ENCODE measurements at places on chromosomes 16 and 17.

DNA sequence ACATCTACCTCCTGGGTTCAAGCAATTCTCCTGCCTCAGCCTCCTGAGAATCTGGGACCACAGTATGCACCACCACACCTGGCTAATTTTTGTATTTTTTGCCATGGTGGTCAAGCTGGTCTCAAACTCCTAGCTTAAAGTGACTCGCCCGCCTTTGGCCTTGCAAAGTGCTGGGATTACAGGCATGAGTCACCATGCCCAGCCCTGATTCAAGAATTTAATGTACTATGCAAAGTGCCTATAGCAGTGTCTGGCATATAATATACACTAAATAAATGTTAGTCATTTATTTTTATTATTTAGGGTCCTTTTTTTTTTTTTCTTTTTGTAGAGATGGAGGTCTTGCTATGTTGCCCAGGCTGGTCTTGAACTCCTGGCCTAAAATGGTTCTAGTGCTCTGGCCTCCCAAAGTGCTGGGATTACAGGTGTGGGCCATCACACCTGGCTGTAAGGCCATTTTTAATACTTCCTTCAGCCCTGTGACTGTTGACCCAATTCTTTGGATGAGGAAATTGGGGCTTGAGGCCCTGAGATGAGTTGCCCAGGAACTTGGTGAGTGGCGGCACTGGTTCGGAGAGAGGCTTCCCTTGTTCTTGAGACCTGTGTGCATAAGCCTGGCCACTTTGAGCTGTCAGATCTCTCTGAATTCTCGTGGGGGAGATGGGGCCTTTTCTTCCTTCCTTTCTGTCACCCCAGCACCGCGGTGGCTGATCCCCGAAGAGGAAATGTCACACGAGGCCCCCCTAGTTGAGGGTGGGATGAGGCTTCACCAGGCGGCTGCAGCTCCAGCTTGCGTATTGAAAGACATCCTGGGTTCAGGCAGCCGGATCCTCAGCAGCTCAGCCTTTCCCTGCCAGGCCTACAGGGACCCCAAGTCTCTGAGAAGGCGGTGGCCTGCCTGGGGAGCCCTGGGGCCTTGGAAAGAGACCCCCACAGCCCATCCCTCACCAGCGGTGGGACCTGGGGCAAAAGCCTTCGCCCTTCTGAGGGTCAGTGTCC is 38.7 kb downstream of the LAT start:
- DNase-seq: no peak

GRCh38 chr16:88767546-88768070 is 17.4 kb downstream of the PIEZO1 start:
- no peak for DNase-seq

GRCh38 chr16:3194792-3195191 is 6.8 kb downstream of the OR1F1 start:
- no peak for DNase-seq

DNA sequence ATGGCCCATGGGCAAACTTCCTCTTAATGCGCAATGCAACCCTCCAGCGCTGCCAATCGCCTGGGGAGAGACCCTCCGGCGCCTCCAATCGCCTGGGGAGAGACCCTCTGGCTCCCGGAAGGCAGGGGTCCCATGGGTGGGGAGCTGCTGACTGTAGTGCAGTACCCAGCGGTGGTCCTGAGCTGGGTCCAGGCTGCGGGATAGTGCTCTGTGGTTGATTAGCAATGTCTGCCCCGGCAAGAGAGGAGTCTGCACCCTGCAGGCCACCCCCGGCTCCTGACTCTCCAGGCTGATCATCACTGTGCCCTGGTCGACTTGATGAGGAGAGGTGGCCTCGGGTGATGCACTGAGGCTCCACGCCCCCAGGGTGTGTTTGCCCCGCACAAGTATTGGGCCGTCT is 44.6 kb upstream of the ZNF469 start:
- no peak for DNase-seq

DNA sequence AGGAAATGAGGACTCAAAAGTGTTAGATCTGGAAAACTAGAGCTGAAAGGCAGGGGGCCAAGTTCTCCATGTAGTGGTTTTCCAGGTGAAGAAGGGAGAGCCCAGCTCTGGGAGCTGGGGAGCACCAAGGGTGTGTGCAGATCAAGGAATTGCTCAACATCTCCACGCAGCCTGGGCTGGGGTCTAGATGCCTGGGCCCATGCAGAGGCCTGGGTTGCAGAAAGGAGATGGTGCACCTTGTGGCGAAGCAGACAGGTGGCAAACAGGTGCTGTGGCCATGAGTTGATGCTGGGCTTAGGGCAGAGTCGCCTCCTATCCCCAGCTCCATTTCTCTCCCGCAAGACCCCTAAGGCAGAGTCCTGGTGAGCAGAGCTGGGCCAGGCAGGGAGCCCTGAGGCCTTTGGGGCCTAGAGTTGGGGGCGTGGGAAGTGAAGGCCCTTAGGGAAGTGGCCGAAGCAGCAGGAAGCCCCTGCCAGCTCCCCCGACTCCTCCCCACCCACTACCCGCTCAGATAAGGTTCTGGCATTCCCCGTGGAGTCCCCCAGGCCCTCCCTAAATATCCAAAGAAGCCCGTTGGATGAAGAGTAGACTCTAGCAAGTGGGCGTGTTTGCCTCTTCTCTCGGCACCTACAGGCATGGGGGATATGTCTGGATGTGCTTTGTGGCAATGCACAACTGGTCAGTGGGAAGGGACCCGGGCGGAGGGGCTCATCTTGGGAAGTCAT is 777 bp downstream of the FOXN1 start:
- DNase-seq: no peak

GRCh38 chr16:64092271-64092670 is 1029.6 kb downstream of the CDH11 start:
- no peak for DNase-seq

DNA sequence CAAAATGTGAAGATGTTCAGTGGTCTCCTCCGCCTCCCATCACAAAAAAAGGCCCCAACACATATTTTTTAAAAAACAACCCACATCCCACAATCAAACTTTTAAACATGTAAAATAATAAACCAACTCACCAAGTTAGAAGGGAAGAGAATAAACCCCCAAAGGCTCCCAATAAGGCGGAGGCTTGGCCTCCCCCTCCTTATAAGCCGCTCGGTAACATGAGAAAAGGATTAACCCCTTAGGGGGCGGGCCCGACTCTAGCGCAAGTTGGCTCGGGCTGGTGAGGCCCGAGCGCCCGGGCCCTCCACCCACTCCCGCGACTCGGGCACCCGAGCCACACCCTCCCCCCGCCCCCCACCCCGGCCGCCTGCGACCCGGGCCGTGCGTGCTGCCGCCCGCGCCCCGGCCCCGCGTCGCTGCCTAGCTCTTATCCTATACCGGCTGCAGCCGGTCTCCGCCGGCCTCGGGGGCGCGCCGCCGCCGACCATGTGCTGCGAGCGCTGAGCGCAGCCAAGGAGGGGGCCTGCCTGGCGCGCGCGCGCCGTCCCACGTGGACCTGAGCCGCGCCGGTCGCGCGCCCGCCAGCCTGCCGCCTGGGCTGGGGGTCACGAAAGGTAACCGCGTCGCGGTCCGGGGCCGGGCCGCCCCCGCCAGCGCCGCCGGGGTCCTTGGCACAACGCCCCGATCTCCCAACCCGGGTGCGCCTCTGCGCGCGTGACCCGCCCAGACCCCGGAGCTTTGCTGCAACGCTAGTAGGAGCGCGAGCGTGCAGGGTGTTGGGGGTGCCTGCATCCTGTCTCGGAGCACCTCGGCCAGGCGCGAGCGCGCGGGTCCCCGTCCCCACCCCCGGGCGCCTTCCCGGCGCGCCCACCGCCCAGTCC is at the start of the genes ARSG and SLC16A6:
ARSG (plus strand) TSS at position 541 of the 881 bp plus-strand sequence. CDS start 15,999 bp downstream, outside the sequence.
SLC16A6 (minus strand) TSS at position 173 of the 881 bp plus-strand sequence. CDS start 12,807 bp downstream, outside the sequence.
- DNase-seq: no peak

DNA sequence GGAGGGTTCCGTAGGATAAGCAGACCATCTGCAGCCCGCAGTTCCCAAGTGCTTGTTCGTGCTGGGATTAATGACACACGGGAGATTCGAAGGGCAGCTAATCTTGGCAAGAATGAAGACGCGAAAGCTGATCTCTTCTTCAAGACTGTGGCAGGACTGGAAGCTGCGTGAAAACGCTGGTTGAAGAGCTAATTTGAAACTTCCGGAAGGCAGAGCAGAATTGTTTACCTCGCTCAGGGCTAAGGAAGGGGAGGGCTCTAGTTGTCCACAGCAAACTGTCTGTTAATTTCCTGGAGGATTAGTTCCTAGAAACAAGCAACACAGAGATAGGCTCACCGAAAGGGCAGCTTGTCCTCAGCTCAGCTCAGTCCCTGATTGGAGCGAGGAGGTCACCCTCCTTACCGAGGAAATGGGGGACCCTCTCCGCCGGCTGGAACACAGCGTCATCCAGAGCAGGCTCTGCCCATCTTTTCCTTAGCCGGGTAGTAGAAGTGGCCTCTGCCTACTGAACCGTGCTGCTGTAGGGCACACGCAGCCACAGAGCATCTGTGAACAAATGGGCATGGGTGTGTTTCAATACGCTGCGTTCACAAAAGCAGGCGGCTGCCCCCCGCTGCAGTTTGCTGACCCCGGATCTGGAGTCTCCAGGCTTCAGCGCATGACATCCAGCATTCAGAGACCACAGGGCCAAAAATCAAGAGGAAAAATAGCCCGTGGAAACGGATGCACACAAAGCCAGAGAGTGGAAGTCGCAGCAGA is 16.7 kb upstream of the BAIAP2 start:
- peak; percentile 73 for DNase-seq

DNA sequence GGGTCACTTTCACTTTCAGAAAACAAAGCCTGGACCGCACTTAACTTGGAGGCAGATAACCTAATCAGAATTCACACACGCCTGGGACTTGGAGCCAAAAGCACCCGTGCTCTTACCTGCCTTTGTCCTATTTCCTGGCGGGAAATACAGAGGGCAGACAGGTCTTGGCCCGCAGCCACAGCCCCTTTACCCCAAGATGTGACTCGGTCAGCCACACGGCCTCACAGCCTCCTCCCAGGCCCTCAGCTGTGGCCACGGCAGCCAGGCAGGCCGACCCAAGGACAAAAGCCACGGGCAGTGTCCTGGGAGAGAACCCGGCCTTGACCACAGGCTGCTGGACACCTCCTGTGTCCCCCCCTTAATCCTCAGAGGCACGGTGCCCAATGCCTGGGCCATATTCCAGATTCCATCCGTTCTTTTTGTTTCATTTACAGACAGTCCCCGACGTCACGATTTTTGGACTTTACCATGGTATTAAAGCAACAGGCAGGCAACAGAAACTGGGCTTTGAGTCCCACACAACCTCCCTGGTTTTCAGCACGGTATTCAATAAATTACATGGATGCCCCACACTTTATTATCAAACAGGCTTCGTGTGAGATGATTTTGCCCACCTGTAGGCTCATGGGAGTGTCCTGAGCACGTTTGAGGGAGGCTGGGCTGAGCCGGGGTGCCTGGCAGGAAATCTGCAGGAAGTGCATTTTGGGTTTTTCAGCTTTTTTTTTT is 30.1 kb upstream of the GAA start:
- no peak for DNase-seq

DNA sequence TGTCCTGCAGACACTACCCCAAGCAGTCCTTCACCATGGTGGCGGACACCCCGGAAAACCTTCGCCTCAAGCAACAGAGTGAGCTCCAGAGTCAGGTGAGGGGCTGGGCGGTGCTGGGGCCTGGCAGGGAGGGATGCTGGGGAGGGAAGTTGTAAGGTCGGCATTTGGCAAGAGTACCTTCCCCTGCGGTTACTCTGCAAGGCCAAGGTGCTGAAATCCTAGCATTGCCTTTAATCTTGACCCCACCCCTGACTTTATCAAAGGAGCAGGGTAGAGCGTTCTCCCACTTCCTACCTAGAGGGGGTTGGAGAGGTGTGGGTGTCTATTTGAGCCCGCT is 20.5 kb downstream of the LASP1 start:
- no peak for DNase-seq

GRCh38 chr16:11160676-11161115 is 95.3 kb downstream of the SOCS1 start:
- DNase-seq: no peak

GRCh38 chr17:42677921-42678781 is 1.4 kb upstream of the PLEKHH3 start:
- DNase-seq: peak; percentile 75

DNA sequence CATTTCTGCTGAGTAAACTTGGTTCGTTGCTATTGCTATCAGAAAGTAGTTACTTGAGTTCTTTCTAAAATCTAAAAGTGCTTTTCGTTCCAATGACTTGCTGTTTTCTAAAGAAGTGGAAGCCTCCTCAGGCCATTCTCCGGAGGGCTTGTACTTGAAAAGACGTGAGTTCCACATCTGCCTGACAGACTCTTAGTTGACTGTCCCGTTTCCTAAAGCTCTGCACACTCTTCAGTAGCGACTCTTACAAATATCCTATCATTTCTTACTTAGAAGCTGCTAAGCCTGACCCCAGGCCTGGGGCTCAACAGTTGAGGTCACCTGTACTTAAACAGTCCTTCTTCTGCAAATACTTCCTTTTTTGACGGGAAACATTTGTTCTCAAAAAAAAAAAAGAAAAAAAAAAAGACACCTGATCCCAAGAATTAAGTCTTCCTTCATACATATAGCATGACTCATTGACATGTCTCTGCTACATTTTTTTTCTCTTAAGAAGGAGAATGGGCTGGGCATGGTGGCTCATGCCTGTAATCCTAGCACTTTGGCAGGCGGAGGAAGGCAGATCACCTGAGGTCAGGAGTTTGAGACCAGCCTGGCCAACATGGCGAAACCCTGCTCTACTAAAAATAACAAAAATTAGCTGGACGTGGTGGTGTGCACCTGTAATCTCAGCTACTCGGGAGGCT is 61.5 kb downstream of the DHRS7C start:
- DNase-seq: no peak

- DNase-seq: peak; percentile 34
Measured at GRCh38 chr17:46191322-46192188, 1.7 kb downstream of the KANSL1 start.

DNA sequence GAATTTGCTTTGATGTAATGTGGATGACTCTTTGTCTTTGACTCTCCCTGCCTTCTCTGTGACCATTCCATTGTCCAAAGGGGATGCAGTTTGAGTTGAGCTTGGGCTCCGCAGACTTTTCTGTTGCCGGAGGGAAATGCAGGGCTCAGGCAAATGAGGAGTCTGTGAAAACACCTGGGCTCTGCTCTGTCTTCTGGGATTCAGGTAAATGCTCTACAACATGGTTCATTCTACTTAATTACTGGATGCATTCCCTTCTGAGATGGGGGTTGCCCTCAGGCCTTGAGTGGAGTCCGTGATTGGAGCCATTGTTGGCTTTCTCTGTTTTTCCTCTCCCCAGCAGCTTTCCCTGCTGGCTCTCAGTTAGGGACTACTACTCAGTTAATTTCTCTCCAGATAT is 26.4 kb upstream of the SPNS2 start:
- no peak for DNase-seq

DNA sequence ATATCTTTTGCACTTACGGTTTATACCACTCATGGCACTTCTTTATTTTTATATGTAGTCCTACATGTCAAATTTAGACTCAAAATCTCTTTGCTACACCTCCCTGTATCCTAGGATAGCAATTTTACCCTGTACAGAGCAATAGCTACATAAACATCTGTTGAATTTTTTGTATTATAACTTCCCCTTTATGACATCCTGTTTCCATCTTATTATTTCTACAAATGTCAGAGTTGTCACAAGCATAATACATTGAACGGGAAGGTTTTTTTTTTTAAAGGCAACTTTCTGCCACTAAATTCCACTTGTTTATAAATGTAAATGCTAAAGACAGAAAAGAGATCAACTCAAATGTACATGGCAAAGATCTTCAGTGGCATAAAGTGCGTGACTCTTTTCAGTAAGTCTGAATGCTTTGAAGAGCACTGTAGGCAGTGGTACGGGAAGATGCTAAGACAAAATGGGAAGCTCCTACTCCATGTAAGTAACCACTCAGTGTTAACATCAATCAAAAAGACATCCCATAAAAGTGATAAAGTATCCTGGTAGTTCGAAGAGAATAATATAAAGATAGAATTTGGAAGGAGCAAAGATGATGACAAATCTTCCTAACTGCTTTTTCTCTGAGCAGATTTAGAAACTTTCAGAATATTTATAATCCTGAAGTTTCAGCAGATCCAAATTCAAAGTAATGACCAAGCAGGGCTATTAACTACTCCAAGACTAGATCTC is 26.8 kb downstream of the GNA13 start:
- no peak for DNase-seq
